ENCODE measurements at places on chromosomes 7 and 10.

DNA sequence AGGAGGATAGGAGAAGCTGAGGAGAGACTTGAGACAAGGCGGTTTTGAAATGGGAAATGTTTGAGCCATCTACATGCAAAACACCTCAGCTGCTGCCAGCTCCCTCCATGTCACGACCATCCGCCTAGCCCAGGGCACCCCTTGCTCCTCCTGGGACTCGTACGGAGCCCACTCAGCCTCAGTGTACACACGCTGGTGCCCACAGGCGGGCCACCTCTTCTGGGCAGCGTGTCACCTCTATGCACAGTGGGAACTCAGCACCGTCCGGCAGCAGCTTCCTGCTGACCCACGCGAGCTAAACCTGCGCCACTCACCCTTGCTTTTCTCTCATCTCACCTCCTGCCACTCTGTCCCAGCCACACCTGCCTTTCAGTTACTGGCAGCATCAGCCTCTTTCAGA is 108.3 kb downstream of the GALNT11 start:
- no peak for DNase-seq

DNA sequence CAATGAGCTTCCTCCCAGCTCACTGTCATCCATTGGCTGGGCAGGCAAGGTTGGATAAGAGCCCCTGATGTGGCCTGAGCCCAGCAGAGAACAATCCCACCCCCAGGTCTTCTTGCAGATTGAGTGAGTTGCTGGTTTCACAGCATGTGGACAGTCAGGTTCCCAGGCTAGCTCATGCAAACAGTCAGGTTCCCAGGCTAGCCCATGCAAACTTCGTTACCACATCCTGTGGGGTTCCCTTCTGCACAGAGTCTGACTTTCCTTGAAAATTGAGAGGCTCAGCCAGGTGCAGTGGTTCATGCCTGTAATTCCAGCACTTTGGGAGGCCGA is 67.1 kb downstream of the TMEM130 start:
- DNase-seq, result no peak

DNA sequence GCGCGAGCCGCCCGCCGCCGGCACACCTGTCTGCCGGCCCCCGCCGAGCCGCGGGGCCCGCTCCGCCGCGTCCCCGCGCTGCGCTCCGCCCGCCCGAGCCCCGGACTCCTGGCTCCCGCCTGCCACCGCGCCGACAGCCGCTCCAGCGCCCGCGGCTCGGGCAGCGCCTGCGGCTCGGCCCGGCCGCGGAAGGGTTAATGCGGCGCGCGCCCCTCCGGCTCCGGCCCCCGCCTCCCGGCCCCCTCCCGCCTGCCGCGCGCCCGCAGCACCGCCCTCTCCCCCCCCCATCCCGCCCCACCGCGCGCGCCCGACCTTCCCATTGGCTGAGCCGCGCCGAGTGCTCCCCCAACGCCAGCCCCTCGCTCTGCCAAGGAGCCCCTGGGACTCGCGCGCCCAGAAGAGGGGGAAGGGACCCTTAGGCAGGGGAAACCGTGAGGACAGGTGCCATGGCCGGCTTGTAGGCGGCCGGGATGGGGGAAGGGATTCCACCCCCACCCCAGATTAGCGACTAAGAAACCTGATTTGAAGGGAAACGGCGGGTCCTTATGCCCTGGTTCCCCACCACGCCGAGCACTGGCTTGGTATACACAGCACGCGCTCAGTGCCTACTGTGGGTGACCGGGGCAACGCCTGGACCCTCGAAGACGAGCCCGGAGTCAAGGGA is at the start of gene KCNH2:
Gene KCNH2, minus strand, starts transcription at position 196 of the 664 bp plus-strand sequence. CDS start 408 bp downstream, outside the sequence.
- DNase-seq, result peak; percentile 38

- no peak for DNase-seq
Observed at GRCh38 chr7:73844131-73844547, 1.8 kb upstream of the METTL27 start.

DNA sequence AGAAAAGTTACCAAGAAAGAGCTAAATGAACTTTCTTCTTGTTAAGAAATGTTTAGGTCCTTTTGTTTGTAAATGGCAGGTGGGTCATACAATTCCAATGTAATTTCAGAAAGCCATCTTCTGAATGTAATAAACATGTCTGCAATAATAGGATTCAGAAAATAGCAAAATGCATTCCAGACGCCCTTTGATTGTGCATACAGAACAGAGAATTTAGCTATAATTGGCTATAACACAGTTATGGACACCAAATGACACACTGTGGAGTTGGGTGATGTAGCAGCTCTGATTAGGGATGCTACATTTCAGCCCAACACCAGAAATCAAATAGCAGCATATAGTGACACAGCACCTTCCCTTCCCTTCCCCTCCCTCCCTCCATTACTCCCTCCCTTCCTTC is 240.8 kb downstream of the SNX10 start:
- no peak for DNase-seq

- no peak for DNase-seq
Observed at GRCh38 chr7:54986716-54987115, 32.1 kb upstream of the EGFR start.

DNA sequence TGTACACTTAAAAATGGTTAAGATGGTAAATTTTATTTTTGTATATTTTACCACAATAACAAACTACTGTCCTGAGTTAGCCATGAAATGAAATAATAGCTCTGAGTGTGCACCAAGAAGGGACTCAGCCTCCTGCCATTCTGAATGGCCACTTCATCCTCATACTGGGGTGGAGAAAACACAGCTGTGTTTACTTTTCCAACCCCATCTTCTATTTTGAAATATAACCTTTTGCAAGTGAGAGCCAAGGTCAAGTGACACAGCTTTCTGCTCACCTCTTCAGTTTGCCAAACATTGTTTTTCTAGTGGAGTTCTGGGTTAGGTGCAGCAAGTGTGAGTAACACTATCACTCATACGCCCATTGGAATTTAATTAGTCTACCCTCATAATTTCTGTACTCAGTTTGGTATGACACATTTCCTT is 107.4 kb upstream of the GLCCI1 start:
- no peak for DNase-seq

- DNase-seq, result no peak
Observed at GRCh38 chr10:130018265-130018664, 54.2 kb upstream of the EBF3 start.

- no peak for DNase-seq
Observed at GRCh38 chr7:93140582-93141191, 7.5 kb downstream of the SAMD9L start.

GRCh38 chr10:133196936-133197758 is 32.9 kb upstream of the UTF1 start:
- no peak for DNase-seq

GRCh38 chr7:82085116-82085515 is 315.3 kb upstream of the HGF start:
- DNase-seq, result no peak

DNA sequence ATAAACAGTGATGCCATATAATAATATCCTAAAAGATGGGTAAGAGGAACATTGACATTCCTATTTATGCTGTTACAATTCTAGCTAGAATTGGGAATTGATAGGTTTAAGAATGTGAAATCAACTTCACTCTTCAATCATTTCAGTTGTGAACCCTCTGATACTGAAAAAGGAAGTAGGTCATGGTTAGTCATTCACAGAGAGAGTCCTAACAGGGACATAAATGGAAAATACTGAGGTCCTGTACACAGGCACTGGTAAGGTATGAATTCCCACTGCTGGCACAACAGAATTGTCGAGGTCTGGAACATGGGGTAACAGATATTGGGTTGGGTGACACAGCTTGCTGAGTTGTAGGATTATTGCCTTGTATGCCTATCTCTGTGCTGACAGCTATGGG is 289.4 kb upstream of the LRRN3 start:
- no peak for DNase-seq

GRCh38 chr10:11610826-11611247 is 613 bp downstream of the USP6NL start:
- DNase-seq, result no peak

- no peak for DNase-seq
Observed at GRCh38 chr7:92498557-92498956, 20.8 kb upstream of the ERVW-1 start.

DNA sequence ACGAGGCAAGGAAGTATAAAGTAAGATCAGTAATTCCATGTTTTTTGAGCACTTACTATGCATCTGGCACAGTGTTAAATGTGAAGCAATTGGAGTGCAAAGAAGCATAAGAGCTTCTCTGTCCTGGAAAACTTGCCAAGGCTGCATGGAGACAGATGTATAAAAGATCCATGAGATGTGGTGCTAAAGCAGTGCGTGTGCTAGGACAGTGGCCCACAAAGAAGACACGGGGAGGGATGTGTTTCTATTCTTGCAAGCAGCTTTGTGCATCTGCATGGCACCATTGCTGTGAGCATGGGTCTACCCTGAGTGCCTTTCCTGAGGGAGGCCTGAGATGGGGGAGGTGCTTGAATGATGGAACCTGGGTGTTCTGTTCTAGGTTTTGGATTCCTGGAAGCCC is 5.1 kb upstream of the CDHR3 start:
- DNase-seq, result no peak

GRCh38 chr10:12586741-12587140 is 237.4 kb downstream of the CAMK1D start:
- no peak for DNase-seq

GRCh38 chr7:80488406-80488805 is 23.5 kb downstream of the GNAT3 start:
- DNase-seq, result no peak

DNA sequence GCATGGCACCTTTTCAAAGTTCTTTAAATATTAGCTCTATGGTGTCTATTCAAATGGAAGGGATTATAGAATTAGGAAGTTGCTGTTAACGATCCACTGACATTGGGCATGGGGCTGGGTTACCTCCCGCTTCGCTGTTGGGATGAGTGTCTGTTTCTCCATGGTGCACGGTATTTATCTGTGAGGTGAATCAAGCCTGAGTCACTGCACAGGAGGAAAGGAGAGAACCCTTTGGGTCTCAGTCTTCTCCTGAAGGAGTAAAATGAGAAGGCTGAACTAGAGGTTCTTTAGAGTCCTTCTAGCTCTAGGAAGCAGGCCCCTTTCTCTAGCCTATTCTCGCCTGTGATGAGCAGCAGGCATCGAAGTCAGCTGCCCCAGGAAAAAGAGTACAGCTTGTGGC is 7.3 kb downstream of the JCAD start:
- no peak for DNase-seq

DNA sequence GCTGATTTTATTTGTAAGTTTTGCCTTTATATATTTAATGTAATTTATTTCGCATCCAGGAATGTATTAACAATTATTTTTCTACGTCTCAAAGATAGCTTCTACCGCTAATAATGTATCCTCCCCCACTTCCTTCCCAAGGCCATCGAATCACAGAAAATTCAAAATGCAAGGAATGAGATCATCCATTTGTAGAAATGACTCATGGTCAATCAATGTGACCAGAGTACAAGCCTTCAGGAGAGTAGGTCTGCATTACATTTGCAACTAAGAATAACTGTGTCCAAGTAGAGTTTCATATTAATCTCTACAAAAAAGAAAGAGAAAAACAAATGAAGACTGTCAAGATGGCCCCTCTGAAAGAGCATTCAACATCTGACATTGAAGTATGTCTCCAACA is 205.9 kb upstream of the PHF14 start:
- DNase-seq, result no peak

GRCh38 chr10:126904818-126905701 is at the start of gene DOCK1:
Gene DOCK1, plus strand, starts transcription at chr10:126905428. Its CDS starts 90 bp downstream, at chr10:126905518.
- DNase-seq, result no peak

GRCh38 chr10:131636116-131636515 is 264.7 kb upstream of the PPP2R2D start:
- no peak for DNase-seq

DNA sequence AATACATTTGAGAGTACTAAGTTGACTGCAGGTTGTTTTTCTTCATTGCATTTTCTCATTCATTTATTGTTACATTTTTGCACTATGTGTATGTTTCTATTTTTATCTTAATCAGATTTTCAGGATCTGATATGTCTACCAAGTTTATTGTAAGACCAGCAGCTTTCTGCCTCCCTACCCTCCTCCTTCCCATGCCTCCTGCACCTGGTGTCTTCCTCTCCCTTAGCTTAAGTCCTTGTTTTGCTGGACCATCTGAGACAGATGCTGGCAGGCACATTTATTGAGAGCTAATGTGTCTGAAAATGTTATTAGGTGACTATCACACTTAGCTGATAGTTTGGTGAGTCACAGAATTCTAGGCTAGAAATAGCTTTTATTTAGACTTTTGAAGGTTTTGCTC is 79.6 kb downstream of the ANLN start:
- DNase-seq, result no peak

DNA sequence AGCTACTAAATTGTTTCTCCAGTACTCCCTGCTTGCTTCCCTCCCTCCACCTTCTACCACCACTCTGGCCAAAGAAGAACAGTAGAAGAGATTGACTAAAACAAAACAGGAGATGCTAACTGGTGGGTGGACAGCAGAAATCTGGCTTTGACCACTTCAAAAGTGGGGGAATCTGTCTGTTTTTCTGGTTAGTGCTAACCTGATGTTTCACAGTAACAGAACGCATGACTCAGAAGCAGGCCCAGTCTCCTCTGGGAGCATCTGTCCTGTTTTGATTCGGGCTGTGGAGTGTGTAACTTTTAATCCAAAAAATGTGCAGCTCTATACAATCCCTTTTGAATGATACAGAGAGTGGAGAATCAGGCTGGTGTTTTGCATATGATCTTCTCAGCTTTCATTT is 32.7 kb upstream of the ZNF438 start:
- no peak for DNase-seq

- no peak for DNase-seq
Observed at GRCh38 chr7:44217852-44218402, 17.1 kb downstream of the YKT6 start.

DNA sequence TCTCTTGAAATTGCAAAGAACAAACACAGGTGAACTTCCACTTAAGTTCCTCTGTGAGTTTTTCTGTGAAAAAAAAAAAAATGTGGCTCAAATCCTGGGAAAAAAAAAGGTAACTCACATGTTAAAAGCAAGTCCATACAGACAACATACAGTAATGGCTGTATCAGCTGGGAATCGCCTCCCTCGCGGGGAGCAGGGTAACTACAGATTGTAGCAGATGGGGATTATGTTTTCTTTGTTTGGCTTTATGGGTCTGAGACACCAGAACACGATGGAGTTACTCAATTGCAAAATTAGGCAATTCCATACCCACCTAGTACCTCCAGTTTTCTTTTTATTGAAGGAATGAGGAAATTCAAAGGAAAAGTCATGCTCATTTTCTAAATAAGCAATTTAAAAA is 42.3 kb downstream of the FEZF1 start:
- DNase-seq, result no peak

DNA sequence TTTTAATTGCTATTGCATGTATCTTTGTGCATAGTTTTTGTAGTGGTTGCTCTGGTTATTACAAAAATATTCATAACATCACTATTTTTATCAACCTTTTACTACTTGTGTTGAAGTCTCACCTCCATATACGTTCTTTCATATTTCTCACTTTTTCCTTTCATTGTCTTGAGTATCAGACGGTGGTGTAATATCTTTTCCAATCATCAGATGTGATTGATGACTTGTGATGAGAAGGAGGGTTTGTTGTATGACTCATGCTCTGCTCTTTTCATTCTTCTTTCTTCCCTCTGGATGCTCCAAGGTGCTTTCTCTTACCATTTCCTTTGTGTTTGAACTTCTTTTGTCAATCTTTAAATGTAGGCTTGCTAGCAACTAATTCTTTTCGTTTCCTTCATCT is 310.2 kb downstream of the TNS3 start:
- DNase-seq, result no peak

GRCh38 chr7:51219261-51219988 is 97.2 kb downstream of the COBL start:
- DNase-seq, result no peak

Data from CD4-positive, alpha-beta T cell treated with Interleukin-15 for 1 hour (primary cell).